Suprapubic skin (tissue), 4 donors: ENCODE measurements at places on chromosomes 3 and 15. TPM values are rescaled to one million over a fixed set of nuclear protein-coding genes. Genes with fewer than 3 reads are reported as not detected.
A peak's percentile ranks its signal among the peaks of the same experiment; 100 is the strongest.

DNA sequence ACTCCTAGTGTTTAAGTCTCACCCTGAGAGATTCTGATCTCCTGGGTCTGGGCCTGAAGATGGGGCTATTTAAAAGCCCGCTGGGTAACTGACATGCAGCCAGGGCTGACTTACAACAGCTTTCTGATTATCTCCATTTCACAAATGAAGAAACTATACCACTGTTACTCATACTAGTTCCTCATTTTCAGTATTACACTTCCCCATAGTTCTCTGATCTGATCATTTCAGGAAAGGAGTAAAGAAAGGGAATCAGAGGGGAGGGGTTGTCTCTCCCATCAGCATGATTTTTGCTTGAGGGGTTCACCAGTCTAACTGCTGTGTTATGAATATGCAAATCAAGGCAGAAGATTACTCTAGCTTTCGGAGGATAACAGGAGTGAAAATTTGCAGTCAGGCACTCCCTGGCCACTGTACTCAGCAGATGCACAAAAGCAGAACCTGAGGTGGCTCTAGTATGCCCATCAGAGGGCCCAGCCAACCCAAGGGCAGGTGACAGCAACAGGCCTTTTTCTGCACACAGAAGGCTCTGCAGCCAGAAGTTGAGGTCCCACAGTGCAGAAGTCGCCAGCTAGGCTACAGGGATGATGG, 59.4 kb downstream of the DAPK2 start:
- H3K36me3 ChIP-seq: no peaks in the 10 kb centered on the region
- peak overlapping the region; percentile 67 for H3K27ac ChIP-seq
- no peak overlapping the region for H3K4me3 ChIP-seq

GRCh38 chr3:40292637-40293349, 16.7 kb upstream of the EIF1B start:
- H3K4me1 ChIP-seq: no peaks in the 10 kb centered on the region
- no peak overlapping the region for H3K27ac ChIP-seq
- no peaks in the 10 kb centered on the region for H3K27me3 ChIP-seq

DNA sequence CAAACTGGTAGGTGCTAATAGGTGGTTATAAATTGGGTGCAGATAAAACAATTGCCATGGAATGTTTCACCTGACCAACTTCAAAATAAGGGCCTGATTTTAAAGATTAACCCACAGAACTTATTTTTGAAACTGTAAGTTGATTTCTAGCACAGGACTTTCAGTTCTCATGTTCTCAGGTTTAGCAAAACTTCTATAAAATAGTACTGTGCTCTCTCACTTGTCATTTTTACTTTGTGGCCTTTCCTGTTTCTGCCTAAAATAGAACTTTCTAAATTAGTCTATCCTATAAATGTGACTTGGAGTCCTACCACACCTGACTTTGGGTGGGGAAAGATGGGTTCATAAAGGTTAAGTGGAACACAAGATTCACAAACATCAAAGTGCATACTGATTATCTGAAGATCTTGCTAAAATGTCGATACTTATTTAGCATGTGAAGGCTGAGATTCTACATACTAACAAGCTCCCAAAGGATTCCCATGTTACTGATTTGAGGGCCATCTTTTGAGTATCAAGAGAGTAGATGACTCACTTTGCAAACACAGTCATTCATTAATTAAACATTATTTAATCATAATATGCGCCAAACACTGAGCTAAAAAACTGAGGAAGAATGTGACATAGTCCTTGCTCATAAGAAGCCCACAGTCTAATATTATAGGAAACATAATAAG, 38.6 kb downstream of the BTLA start:
- no peak overlapping the region for H3K27ac ChIP-seq
- no peaks in the 10 kb centered on the region for H3K4me1 ChIP-seq
- no peaks in the 10 kb centered on the region for H3K27me3 ChIP-seq
- no peaks in the 10 kb centered on the region for H3K36me3 ChIP-seq
- H3K4me3 ChIP-seq: no peak overlapping the region

DNA sequence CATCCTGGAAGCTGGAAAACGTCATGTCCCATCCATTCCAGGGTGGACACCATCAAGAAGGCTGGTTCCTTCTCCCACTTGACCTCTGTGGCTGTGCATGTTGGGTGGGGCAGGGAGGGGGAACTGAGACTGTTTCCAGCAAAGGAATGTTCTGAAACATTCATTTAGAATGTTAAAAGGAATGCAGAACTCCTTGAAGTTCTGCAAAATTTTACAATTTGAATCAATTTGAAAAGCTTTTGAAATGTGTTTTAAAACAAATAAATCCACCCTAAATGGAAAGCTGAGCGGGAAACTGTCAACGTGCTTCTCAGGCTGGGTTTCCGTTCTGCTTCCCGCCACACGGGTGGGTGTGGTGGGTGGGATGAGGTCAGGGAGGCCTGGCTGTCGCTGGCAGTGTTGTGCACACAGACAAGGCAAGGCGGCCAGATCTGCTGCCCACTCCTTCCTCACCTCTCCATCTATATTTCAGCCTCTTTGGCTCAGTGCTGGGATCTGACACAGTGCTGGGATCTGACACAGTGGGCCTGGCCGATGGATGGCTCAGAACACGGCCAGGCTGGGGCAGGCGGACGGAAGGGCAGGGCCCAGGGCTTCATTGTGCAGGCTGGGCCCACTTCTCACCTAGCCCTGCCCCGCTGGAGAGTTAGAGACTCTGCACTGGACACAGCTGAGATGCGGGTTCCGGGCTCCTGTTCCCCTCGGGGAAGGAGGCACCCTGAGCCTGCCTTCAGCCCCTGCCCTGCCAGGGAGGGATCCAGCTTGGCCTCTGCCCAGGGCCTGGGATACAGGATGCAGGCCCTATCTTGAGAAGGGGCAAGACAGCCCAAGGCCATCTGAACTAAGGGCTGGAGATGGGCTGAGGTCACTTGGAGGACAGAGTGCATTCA, 110.4 kb downstream of the TMEM266 start:
- peaks cover 17% of the 10 kb centered on the region for H3K4me1 ChIP-seq
- no peak for DNase-seq
- H3K36me3 ChIP-seq: no peaks in the 10 kb centered on the region
- peak overlapping the region; percentile 88 for H3K27ac ChIP-seq

Gene ANKRD34C
- not detected for total RNA-seq

Gene RBMS3
- 23.4 TPM for total RNA-seq

DNA sequence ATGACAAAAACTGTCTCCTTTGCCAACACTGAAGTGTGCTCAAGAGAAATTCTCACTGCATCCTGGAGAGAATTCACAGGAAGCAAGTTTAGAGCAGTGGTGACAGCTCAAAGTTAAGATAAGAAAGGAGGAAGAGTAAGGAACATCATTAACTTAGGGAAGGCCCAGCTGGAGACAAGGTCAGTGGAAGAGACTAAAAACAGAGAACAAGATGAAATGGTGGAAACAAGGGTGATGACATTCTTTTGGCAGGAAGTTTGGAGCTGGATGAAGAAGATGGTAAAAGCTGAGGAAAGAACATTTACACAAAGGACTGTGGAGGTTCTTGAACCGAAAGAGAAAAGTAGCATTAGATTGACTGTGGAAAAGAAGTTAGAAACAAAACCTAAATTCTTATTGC, 6.7 kb upstream of the SUCLG2 start:
- no peaks in the 10 kb centered on the region for H3K36me3 ChIP-seq
- no peak for DNase-seq
- no peaks in the 10 kb centered on the region for H3K27me3 ChIP-seq
- H3K4me1 ChIP-seq: no peaks in the 10 kb centered on the region
- no peak overlapping the region for H3K27ac ChIP-seq

GRCh38 chr3:101011136-101011535, 17.9 kb upstream of the ABI3BP start:
- DNase-seq: no peak
- H3K36me3 ChIP-seq: no peaks in the 10 kb centered on the region
- H3K27me3 ChIP-seq: no peaks in the 10 kb centered on the region

GRCh38 chr3:191151653-191152052, 47.4 kb upstream of the OSTN start:
- no peak overlapping the region for H3K27ac ChIP-seq
- no peak overlapping the region for H3K4me3 ChIP-seq
- DNase-seq: no peak
- H3K36me3 ChIP-seq: no peaks in the 10 kb centered on the region

- no peaks in the 10 kb centered on the region for H3K36me3 ChIP-seq
- H3K4me1 ChIP-seq: no peaks in the 10 kb centered on the region
- DNase-seq: no peak
- H3K27ac ChIP-seq: no peak overlapping the region
Observed at GRCh38 chr15:49734831-49735508, 114.1 kb downstream of the DTWD1 start.

- H3K27ac ChIP-seq: no peak overlapping the region
- H3K27me3 ChIP-seq: no peaks in the 10 kb centered on the region
- H3K4me3 ChIP-seq: no peak overlapping the region
- no peak for DNase-seq
- no peaks in the 10 kb centered on the region for H3K36me3 ChIP-seq
Observed at GRCh38 chr3:78645628-78646310, 1122.0 kb downstream of the ROBO1 start.

DNA sequence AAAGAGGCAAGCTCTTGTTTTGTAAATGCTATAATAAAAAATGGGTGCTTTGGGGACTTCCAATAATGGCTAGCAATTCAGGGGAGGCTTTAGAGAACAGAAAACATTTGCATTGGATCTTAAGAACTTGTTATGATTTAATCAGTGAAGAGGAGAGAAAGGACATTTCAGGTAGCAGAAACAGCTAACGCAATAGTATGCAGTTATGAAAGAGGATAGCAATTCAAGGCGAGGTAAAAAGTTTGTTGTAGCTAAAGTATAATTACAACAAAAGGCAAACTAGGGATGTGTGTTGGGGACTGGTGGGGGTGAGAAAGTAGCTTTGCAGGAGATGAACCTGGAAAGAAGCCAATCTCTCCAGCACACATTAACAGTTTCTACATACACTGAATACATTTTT, 558.7 kb upstream of the SEMA6D start:
- no peak overlapping the region for H3K27ac ChIP-seq
- H3K4me3 ChIP-seq: no peak overlapping the region
- no peak for DNase-seq
- no peaks in the 10 kb centered on the region for H3K36me3 ChIP-seq

DNA sequence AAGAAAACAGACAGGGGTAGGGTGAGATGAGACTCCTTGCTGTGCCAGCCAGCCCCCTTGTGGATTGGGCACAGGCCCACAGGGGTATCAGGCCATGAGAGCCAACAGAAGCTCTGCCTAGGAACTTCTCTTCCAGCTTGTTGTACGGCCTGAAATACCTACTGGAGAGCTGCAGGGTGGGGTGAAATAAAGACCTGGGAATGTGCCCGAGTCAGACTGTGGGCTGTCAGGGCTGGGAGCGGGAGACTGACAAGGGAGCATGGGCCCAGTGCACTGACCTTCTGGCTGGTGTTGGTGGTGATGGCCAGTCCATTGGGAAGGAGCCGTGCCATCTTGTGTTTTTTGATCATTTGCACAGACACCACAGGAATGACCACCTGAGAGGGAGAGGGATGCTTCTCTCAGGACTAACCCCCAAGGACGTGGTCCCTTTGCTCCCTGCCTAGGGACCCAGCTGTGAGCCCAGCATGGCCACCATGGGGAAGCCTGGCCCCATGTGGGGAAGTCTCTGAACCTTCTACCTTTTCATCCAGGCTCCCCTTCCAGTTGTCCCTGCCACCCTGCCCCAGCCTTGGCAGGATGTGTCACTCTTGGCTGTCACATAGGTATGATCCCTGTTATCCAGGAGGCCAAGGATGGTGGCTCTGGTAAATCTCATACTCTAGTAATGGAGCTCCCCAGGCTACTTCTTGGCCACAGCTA, 30.7 kb downstream of the GRAMD2A start:
- no peak overlapping the region for H3K27ac ChIP-seq
- H3K4me1 ChIP-seq: no peaks in the 10 kb centered on the region
- no peaks in the 10 kb centered on the region for H3K36me3 ChIP-seq
- no peak overlapping the region for H3K4me3 ChIP-seq
- no peaks in the 10 kb centered on the region for H3K27me3 ChIP-seq
- no peak for DNase-seq

Gene SETMAR
- 20.7 TPM for total RNA-seq

DNA sequence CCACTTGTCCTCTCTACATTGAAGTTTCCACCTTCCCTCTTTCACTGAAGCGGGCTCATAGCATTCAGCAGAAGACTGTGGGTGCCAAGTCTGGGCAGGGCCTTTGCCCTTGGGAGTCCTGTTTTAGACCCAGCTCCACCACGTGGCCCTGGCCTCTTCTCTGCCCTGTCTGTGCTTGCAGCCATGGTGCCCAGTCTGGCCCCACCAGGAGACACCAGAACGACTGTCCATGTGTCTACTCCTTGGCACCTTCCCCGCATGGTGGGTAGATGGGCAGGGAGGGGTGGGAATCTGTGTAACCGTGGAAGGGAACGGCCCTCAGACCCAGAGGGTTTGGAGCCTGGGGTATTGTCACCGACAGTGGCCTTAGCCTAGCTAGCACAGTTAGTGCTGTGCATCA, 17.9 kb upstream of the EMC3 start:
- no peak for DNase-seq
- H3K4me1 ChIP-seq: peaks cover 15% of the 10 kb centered on the region
- no peak overlapping the region for H3K4me3 ChIP-seq
- H3K27ac ChIP-seq: no peak overlapping the region
- H3K27me3 ChIP-seq: no peaks in the 10 kb centered on the region

Gene ROBO1
- total RNA-seq: 69.2 TPM

Gene VGLL3
- total RNA-seq: 9.9 TPM

- no peak overlapping the region for H3K4me3 ChIP-seq
- no peaks in the 10 kb centered on the region for H3K27me3 ChIP-seq
Observed at GRCh38 chr3:194312743-194313281, 38.3 kb downstream of the CPN2 start.

Gene THRB
- total RNA-seq: 16.6 TPM

DNA sequence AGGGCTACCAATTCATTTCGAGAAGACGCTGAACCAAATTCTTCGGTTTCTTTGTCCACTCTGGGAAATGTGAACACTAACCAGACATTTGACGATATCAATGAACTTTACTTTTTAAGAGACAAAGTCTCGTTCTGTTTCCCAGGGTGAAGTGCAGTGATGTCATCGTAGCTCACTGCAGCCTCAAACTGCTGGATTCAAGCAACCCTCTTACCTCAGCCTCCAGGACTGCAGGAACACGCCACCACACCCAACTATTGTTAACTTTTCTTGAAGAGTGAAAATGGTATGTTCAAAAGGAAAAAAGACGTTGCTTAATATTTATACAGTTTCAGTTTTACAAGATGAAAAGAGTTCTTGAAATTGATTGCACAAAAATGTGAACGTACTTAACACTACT, 30.6 kb downstream of the MB21D2 start:
- peaks cover 20% of the 10 kb centered on the region for H3K4me1 ChIP-seq
- H3K36me3 ChIP-seq: no peaks in the 10 kb centered on the region
- no peak overlapping the region for H3K27ac ChIP-seq
- no peak for DNase-seq
- no peak overlapping the region for H3K4me3 ChIP-seq

GRCh38 chr15:82093774-82094211, 48.0 kb upstream of the MEX3B start:
- no peaks in the 10 kb centered on the region for H3K4me1 ChIP-seq
- H3K27me3 ChIP-seq: no peaks in the 10 kb centered on the region
- DNase-seq: no peak
- no peak overlapping the region for H3K27ac ChIP-seq

Gene ATP10A
- 5.0 TPM for total RNA-seq

- H3K36me3 ChIP-seq: peaks cover 48% of the 10 kb centered on the region
- no peak overlapping the region for H3K4me3 ChIP-seq
- H3K4me1 ChIP-seq: no peaks in the 10 kb centered on the region
- DNase-seq: no peak
- no peak overlapping the region for H3K27ac ChIP-seq
Observed at GRCh38 chr15:51926809-51927208, 44.8 kb downstream of the LEO1 start.
